ENCODE measurements at places on chromosomes 3 and 15.

GRCh38 chr15:27832237-27832596 lies 266.9 kb downstream of the OCA2 start:
- no peak for DNase-seq

- no peak for DNase-seq
These were observed 165.8 kb downstream of the NUP210 start for GRCh38 chr3:13254028-13254951.

GRCh38 chr15:77107068-77107467 lies 36.2 kb upstream of the TSPAN3 start:
- DNase-seq = peak; percentile 16

DNA sequence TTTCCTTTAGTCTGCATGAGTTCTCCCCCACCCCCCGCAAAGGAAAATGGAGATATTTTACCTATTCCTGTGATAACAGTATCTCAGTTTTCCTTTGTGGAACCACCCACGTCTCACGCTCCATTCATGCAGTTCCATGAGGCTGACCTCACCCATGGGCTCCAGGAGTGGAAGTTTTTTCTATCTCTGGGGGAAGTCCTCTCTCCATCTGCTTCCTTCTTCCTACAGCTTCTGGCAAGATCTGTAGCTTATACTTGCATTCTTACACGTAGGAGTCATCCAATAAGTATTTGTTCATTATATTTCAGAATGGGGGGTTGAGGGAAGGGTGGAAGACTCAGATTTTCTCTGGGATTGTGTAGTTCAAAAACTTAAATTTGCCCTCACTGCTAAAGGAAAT lies 5.8 kb upstream of the GLCE start:
- no peak for DNase-seq

DNA sequence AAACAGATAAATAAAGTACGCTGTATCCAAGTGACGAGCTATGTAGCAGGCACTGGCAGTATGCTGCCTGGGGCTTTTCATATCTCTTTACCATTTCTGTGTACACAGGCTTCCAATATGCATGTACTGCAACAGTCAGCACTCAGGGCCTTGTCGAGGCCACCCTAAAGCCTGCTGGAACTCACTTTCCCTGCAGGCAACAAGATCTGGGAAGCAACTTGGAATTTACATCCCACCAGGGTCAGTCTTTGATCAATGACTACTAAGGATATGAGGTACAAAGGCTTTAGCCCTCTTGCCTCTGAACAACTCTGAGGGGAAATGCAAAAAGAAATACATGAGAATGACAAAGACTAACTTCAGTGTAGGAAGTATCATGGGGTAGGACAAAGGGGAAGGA lies 101.8 kb upstream of the ARL6 start:
- DNase-seq = no peak

GRCh38 chr15:43900996-43901395 lies 74.2 kb downstream of the WDR76 start:
- no peak for DNase-seq

GRCh38 chr3:127639173-127640041 lies 10.4 kb downstream of the PODXL2 start:
- no peak for DNase-seq

- no peak for DNase-seq
These were observed 1.2 kb upstream of the DAZL start for GRCh38 chr3:16606398-16606797.

DNA sequence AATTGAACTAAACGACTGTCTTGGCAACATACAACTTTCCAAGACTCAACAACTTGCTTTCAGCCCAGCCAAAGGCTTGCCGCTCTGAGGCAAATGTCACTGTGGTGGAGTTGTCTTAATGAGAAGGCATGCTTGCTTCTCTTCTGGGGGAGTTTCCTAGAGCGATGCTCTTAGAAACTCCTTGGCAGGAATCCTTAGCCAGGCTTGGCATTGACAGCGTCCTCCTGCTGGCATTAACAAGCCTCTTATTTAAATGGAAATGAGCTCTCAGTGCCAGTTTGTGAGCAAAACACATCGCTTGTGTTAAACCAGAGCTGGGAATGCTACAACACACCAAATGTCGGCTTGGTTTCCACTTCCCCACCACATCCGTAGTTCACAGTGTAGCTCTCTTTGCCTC lies 265.5 kb upstream of the TPRG1 start:
- peak; percentile 75 for DNase-seq

DNA sequence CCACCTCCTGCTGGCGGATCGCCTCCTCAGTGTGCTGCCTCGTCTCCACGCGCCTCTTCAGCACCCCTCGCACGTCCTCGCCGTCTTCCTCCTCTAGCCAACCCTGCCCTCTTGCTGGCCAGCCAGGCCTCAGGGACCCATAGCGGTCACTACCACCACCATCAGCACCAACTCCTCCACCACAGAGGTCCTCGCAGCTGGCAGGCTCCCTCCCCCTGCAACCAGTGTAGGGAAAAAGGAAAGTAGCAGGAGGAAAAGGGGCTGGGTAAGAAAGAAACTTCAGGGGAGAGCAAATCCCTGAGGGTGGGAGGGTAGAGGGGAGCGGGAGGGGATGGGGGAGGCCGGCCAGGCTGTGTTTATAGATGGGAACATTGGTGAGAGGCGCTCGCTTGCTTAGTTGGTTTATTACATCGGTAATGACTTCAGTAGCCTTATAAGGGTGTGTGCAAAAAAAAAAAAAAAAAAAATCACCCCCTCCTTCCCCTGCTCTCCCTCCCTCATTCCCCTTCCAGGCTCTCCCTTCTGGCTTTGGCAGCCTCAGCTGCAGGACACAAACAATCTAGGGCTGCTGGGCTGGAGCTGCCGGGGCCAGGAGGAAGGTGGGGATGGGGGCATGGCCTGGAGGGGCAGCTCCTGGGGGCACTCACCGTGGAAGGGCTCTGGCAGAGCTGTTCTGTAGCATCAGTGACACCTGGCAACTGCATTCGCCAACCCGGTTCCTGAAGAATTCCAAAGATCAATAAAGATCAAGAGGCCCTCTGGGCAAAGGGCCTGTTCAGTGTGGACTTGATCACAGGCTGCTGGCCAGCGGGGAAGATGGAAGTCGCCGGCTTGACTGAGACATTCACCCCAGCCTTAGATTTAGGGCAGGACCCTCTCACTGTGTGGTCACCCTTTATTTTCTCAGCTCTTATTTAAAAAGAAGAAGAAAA lies 116.2 kb upstream of the HACD2 start:
- peak; percentile 35 for DNase-seq

GRCh38 chr15:100721758-100722550 lies 119.6 kb downstream of the ASB7 start:
- DNase-seq = no peak

Data from putamen (tissue), 1 donor.